ENCODE measurements at places on chromosomes 6 and 20. TPM values are rescaled to one million over a fixed set of nuclear protein-coding genes. Genes with fewer than 3 reads are reported as not detected.

GRCh38 chr6:22801831-22802230 is 232.5 kb downstream of the HDGFL1 start:
- H3K27ac ChIP-seq, result no peak overlapping the region
- DNase-seq, result no peak
- no peaks in the 10 kb centered on the region for H3K4me1 ChIP-seq
- H3K4me3 ChIP-seq, result no peak overlapping the region
- no peaks in the 10 kb centered on the region for H3K36me3 ChIP-seq

ZNF292 gene
- total RNA-seq, result 11.5 TPM

GRCh38 chr20:50323209-50323608 is 132.6 kb downstream of the CEBPB start:
- H3K36me3 ChIP-seq, result no peaks in the 10 kb centered on the region
- H3K4me1 ChIP-seq, result peaks cover 19% of the 10 kb centered on the region
- DNase-seq, result no peak
- no peaks in the 10 kb centered on the region for H3K27me3 ChIP-seq
- H3K4me3 ChIP-seq, result no peak overlapping the region

PSORS1C2 gene
- total RNA-seq, result not detected

DNA sequence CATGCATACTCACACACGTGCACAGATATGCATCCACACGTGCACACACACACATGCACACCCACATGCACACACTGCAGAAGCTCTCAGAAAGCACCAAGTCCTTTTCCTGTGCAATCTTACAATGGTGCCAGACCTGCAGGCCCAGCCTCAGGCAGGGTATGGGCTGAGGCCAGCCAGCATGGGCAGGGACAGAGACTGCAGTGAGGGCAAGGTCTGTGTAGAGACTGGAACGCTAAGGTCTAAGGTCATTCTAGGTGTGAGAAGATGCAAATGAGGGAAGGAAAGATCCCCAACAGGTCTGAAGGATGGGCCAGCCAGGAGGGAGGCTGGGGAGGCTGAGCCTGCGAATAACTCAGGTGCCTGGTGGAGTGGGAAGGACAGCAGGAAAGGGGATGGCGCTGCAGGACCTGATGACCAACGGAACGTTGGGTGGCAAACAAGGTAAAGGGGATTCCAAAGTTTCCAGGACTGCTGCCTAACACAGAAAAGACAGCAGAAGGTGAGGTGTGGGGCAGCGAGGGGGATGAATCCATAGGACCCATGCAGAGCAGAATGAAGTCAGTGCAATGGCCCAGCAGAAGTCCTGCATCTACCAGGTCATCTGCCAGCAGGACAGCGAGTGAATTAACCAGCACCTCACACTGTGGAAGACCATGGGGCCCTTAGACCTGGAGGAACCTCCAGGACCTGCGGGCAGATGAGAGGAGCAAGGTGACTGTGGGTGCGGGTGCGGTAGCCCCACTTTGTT is 67.0 kb downstream of the ABHD12 start:
- H3K4me1 ChIP-seq, result no peaks in the 10 kb centered on the region
- H3K27me3 ChIP-seq, result no peaks in the 10 kb centered on the region
- H3K36me3 ChIP-seq, result no peaks in the 10 kb centered on the region
- no peak for DNase-seq
- H3K27ac ChIP-seq, result no peak overlapping the region

SYS1 gene
- total RNA-seq, result 34.0 TPM

- H3K27me3 ChIP-seq, result no peaks in the 10 kb centered on the region
- H3K27ac ChIP-seq, result peak overlapping the region; percentile 72
Observed at GRCh38 chr6:11207199-11207968, 25.1 kb downstream of the NEDD9 start.

GRCh38 chr6:144075187-144075586 is 20.2 kb downstream of the SF3B5 start:
- H3K4me1 ChIP-seq, result no peaks in the 10 kb centered on the region
- H3K27ac ChIP-seq, result no peak overlapping the region
- no peaks in the 10 kb centered on the region for H3K27me3 ChIP-seq
- no peak for DNase-seq
- no peak overlapping the region for H3K4me3 ChIP-seq
- H3K36me3 ChIP-seq, result no peaks in the 10 kb centered on the region

DNA sequence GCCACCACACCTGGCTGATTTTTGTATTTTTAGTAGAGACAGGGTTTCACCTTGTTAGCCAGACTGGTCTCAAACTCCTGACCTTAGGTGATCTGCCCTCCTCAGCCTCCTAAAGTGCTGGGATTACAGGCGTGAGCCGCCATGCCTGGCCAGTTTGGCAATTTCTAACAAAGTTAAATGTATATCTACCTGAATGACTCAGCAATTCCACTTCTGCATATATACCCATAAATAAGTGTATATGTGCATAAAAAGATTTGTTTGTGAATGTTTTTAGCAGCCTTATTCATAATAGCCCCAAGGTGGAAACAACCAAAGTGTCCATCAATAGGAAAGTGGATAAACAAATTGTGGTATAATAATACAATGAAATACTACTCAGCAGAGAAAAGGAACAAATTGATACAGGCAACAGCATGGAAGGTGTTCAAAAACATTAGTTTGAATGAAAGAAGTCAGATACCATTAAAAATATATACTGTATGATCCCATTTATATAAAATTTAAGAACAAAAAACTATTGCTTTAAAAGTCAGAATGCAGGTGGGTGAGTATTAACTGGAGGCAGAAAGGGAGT is 44.3 kb upstream of the KIF13A start:
- H3K27me3 ChIP-seq, result no peaks in the 10 kb centered on the region
- no peaks in the 10 kb centered on the region for H3K36me3 ChIP-seq
- H3K4me3 ChIP-seq, result no peak overlapping the region

DNA sequence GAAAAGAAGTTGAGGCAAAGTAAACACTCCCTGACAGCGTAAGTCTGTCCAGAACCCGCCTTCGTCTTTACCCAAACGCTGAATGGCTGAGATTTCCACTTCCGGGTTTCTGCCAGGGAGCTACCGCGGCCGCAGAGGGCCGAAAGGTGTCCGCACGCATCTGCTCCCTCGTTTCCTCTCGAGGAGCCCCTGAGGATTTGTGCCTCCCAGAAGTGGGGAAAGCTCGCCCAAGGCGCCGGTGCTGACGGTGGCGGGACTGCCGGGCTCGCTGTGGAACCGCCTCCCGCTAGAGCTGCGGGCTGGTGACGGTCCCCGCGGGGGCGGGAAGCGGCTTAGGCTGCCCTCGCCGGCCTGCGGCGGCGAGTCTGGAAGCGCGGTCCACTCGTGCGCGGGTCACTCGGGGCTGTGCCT is 1760.2 kb upstream of the DEFB115 start:
- no peaks in the 10 kb centered on the region for H3K4me1 ChIP-seq
- peak; percentile 51 for DNase-seq
- H3K27me3 ChIP-seq, result no peaks in the 10 kb centered on the region
- no peak overlapping the region for H3K4me3 ChIP-seq
- no peak overlapping the region for H3K27ac ChIP-seq

- no peaks in the 10 kb centered on the region for H3K4me1 ChIP-seq
- H3K4me3 ChIP-seq, result no peak overlapping the region
- H3K27me3 ChIP-seq, result no peaks in the 10 kb centered on the region
- H3K27ac ChIP-seq, result no peak overlapping the region
Observed at GRCh38 chr20:9053108-9053507, 15.8 kb upstream of the PLCB4 start.

SPEF1 gene
- not detected for total RNA-seq

- DNase-seq, result no peak
- no peaks in the 10 kb centered on the region for H3K4me1 ChIP-seq
- no peak overlapping the region for H3K4me3 ChIP-seq
- no peaks in the 10 kb centered on the region for H3K36me3 ChIP-seq
- H3K27ac ChIP-seq, result no peak overlapping the region
- H3K27me3 ChIP-seq, result no peaks in the 10 kb centered on the region
Observed at GRCh38 chr20:54047720-54048119, 22.7 kb downstream of the BCAS1 start.

LY6G6D gene
- not detected for total RNA-seq

DNA sequence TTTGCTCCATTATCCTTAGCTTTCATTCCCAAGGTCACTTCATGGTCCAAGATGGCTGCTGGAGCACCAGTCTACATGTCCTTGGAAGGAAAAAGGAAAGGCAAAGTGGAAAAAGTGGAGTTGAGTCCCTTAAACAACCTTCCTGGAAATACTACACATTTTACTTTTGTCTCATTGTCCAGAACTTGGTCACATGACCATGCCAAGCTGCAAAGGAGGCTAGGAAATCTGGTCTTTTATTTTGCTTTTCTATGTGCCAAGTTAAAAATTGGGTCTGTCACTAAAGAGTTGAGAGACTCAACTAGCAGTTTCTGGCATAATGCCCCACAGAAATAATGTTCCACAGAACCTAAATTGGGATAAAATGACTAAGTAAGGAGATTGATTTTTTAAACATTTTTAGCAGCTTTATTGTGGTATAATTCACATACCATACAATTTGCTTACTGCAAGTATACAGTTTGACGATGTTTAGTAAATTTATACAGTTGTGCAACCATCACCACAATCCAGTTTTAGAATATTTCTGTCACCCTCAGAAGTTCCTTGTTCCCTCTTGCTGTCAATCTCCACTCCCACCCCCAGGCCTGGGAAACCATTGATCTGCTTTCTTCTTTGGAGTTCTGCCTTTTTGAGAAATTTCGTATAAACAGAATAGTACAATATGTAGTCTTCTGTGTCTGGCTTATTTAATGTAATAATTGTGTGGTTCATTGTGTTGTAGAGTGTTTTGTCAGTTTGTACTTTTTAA is 5.6 kb upstream of the CHD6 start:
- no peaks in the 10 kb centered on the region for H3K27me3 ChIP-seq
- H3K36me3 ChIP-seq, result no peaks in the 10 kb centered on the region
- peaks cover 5% of the 10 kb centered on the region for H3K4me1 ChIP-seq
- no peak overlapping the region for H3K27ac ChIP-seq
- DNase-seq, result no peak

PDE10A gene
- 0.24 TPM for total RNA-seq

DNA sequence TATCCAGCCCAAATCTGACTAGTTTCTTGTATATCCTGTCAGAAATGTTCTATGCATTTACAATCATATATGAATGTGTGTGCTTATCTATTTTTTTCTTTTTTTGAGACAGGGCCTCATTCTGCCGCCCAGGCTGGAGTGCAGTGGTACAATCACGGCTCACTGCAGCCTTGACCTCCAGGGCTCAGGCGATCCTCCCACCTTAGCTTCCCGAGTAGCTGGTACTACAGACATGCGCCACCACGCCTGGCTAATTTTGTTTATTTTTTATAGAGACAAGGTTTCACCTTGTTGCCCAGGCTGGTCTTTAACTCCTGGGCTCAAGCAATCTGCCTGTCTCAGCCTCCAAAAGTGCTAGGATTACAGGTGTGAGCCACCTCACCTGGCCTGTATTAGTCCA is 3.0 kb upstream of the RAB44 start:
- no peaks in the 10 kb centered on the region for H3K27me3 ChIP-seq
- no peaks in the 10 kb centered on the region for H3K4me1 ChIP-seq
- H3K36me3 ChIP-seq, result no peaks in the 10 kb centered on the region
- no peak overlapping the region for H3K27ac ChIP-seq

PPIL6 gene
- 0.64 TPM for total RNA-seq

- no peaks in the 10 kb centered on the region for H3K4me1 ChIP-seq
- no peak overlapping the region for H3K4me3 ChIP-seq
- no peak for DNase-seq
- no peak overlapping the region for H3K27ac ChIP-seq
- H3K27me3 ChIP-seq, result no peaks in the 10 kb centered on the region
- no peaks in the 10 kb centered on the region for H3K36me3 ChIP-seq
Observed at GRCh38 chr20:38872036-38872435, 54.2 kb upstream of the FAM83D start.

DNA sequence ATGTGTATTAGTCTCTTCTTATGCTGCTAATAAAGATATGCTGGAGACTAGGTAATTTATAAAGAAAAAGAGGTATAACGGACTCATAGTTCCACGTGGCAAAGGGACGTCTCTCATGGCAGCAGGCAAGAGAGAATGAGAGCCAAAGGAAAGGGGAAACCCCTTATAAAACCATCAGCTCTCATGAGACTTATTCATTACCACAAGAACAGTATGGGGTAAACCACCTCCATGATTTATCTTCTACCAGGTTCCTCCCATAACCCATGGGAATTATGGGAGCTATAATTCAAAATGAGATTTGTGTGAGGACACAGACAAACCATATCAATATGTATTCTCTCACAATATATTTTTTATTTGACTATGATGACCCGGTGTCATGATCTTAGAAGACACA is 109.1 kb downstream of the UTRN start:
- no peak for DNase-seq
- H3K4me3 ChIP-seq, result no peak overlapping the region
- H3K27me3 ChIP-seq, result no peaks in the 10 kb centered on the region
- no peak overlapping the region for H3K27ac ChIP-seq
- H3K36me3 ChIP-seq, result no peaks in the 10 kb centered on the region

DNA sequence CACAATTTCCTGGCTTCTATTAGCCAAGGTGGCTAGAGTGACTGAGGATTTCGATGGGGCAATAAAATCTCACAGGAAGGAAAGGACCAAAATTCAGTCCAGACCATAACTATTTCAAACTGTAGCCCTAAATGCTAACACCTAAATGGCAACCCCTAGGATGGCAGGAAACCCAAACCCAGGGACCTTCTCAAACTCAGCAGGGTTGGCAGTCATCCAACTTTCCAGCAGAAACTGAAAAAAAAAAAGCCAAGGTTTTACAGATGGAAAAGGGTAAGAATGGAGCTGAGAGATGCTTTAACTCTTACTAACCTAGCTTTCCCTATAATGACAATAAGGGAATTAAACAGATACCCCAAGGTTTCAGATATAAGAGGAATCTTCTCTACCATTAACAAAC is 10.5 kb downstream of the IBTK start:
- peaks cover 15% of the 10 kb centered on the region for H3K4me1 ChIP-seq
- no peaks in the 10 kb centered on the region for H3K27me3 ChIP-seq
- peaks cover 40% of the 10 kb centered on the region for H3K36me3 ChIP-seq
- no peak for DNase-seq
- H3K27ac ChIP-seq, result no peak overlapping the region

BNIP5 gene
- not detected for total RNA-seq

TAGAP gene
- total RNA-seq, result 0.44 TPM

DNA sequence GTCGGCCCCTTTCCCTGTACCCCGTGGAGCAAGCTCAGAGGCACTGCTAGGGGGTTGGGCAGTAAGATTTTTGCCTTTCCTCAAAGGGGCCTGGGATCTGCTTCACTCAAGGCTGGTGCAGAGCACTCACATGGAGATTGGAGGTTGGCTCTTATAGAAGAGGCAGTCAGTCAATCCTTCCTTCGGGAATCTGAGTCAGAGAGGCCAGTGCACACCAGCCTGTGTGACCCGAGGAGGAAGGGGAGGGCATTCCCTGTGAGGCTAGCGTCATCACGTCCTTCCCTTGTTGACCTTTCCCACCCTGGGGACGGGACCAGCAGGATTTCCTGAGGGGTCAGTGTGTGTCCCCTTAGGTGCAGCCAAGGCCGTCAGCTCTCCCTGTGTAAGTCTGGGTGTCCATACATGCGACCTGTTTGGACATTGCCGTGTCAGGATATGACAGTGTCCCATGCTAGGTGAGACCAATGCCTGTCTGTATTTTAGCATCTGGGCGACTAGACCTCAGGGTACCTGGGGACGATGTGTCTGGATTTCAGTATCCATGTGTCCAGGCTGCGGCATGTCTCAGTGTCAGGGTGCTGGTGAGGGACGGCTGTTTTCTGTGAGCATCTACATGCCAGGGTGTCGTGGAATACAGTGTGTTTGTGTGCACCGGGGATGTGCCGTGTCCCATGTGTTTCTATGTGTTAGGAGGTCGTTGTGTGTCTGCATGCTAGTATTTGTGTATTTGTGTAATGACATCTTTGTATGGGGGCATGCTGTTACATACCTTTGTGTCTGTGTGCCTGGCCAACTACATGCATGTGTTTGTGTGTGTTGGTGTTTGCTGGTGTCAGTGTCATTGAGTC is 2.8 kb upstream of the ZNF512B start:
- DNase-seq, result no peak
- H3K36me3 ChIP-seq, result no peaks in the 10 kb centered on the region
- peak overlapping the region; percentile 15 for H3K27ac ChIP-seq
- H3K27me3 ChIP-seq, result no peaks in the 10 kb centered on the region
